ENCODE measurements at places on chromosomes 4 and X.

- DNase-seq: no peak
These were observed 118.3 kb upstream of the ATOH1 start for GRCh38 chr4:93710101-93710846.

DNA sequence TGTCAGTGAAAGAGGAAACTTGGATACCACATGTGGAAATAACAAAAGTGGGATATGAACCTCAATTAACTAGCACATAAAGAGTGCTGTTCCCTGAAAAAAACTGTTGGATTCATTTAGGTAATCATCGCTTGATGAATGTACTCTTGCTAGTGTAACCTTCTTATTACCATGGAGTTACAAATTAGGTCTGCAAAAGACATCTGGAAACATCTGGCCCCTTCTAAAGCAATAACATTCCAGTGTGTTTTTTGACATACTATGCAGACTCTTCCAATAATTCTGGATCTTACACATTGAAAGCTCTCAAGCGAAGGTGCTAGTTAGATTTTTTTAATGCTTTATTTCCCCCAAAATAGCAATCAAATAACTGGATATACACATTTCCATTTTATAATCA lies 134.6 kb downstream of the ATP10D start:
- no peak for DNase-seq

GRCh38 chr4:186204103-186204559 lies 12.8 kb downstream of the CYP4V2 start:
- DNase-seq: no peak

DNA sequence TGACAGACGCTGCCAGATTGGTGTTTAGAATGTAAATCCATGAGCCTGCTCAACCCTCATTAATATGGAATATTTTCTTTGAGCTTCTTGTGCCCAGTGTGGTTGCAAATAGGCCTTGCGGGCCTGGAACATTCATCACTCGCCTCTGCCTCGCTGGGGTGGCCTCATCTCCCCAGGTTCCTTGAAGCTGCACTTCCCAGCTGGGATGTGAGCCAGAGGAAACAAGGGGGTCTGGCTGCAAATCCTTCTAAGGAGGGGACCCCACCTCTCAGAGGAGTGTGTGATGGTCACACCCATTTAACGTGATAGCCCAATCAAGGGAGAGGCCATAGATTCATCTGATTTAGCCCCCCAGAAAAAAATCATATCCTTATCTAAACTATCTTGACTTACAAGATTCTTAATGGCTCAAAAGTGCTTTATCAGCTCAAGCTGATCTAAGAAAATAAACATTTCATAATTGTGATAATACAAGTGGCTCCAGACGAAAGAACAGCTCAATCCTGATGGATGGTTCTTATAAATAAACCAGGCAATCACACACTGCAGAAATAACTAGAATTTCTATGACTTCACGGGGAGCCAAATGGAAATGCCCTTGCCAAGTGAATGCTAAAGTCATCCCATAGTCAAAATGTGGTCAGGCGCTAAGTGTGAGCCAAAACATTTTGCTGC lies 189.9 kb downstream of the PTTG2 start:
- no peak for DNase-seq

GRCh38 chr4:14916554-14917297 lies 85.6 kb upstream of the CPEB2 start:
- DNase-seq: no peak
